ENCODE measurements at places on chromosomes 3 and 15.

GRCh38 chr3:27914199-27914598 lies 192.1 kb upstream of the EOMES start:
- no peak for DNase-seq

DNA sequence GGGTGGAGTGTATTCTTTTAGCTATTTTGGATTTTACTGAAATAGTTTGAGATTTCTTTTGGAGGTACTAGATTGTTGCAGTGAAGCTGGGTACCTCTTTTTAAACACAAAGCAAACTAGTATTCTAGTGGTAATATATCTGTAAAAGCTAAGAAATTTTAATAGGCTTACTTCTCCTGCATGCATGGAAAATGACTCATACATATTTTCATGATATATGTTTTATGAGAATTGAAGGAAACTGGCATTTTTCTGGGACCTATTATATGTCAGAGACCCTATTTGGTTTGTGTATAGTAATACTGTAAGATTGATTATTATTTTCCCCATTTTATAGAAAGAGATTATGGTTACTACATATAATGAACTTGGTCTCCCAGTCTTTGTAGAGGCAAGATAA lies 851.0 kb downstream of the DIPK2A start:
- no peak for DNase-seq

GRCh38 chr15:39747326-39747725 lies 35.3 kb downstream of the FSIP1 start:
- DNase-seq, result no peak

- no peak for DNase-seq
These were observed 415.5 kb upstream of the ARPP21 start for GRCh38 chr3:35223632-35224394.

GRCh38 chr3:117314441-117315150 lies 605.0 kb downstream of the TUSC7 start:
- no peak for DNase-seq

GRCh38 chr3:51802106-51802703 lies 23.2 kb upstream of the IQCF6 start:
- no peak for DNase-seq

GRCh38 chr3:24288496-24289236 lies 206.0 kb downstream of the THRB start:
- DNase-seq, result no peak

- DNase-seq, result no peak
These were observed 42.2 kb upstream of the POU1F1 start for GRCh38 chr3:87318617-87319021.

- DNase-seq, result peak; percentile 77
These were observed 78.2 kb downstream of the DGKG start for GRCh38 chr3:186283651-186284348.

GRCh38 chr3:12593473-12593872 lies 36.6 kb downstream of the MKRN2 start:
- DNase-seq, result no peak

DNA sequence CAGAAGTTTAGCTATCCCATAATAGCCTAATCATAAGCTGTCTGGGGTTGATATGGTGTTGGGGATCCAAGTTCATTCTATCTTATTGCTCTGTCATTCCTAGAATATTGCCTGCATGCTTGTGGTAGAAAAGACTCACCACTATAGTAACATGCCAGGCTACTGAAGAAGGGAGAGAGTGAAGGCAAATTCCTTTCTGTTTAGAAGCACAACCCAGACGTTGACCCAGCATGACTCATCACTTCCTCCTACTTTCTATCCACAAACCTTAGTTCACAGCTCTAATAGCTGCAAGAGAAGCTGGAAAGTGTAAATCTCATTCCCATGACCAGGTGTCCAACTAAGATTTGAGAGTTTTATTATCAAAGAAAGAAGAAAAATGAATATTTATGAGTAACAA lies 57.8 kb upstream of the NMD3 start:
- peak; percentile 63 for DNase-seq

- DNase-seq, result no peak
These were observed 403.1 kb upstream of the TGFBR2 start for GRCh38 chr3:30203301-30203700.

DNA sequence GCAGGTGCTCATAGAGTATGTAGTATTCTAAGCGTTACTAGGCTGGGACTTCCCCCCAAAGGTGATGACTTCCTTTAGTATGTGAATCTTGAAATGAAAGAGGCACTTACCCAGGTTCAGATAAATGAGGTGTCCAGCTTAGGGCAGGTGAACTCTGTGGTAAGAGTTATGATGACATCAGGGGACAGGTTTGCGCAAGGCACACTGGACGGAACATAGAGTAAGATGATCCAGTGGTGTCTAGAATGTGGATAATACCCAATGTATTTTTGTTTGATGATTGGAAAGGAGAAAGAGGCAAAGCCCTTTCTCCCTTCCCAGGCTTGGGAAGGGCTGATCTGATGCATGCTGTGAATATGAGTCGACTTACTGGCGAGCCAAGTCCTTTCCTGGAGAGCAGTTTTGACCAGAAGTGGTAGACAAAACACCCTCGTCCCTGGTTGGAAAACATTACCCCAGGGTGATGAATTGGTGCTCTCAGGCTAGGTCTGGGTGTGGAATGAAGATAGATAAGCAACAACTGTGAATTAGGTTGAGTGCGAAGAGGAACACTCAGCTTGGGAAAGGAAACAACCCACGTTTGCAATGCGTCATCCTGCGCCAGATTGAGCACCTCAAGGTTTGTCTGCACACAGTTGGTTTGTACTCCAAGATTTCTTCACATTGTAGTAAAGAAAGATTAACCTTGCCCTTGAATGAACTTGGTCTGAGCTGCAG lies 124.2 kb downstream of the GHSR start:
- DNase-seq, result no peak

DNA sequence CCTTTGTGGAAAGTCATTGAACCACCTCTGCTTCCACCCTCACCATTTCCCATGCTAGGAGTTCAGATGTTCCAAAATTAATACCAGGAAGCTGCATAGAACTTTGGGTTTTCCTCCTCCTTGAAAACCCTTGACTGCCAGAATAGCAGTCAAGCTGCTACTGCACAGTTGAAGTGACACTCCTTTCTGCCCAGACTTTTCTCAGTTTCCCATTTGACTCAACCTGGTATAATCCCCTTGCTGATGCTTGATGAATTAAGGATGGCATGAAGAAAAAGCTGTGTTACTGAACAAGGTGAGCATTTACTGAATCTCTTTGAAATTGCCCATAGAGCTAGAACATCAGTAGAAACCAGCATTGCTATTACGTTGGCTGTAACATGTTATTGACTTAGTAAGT lies 286.0 kb downstream of the EDEM1 start:
- no peak for DNase-seq

GRCh38 chr3:124256156-124256555 lies 264.2 kb upstream of the ROPN1 start:
- DNase-seq, result no peak

DNA sequence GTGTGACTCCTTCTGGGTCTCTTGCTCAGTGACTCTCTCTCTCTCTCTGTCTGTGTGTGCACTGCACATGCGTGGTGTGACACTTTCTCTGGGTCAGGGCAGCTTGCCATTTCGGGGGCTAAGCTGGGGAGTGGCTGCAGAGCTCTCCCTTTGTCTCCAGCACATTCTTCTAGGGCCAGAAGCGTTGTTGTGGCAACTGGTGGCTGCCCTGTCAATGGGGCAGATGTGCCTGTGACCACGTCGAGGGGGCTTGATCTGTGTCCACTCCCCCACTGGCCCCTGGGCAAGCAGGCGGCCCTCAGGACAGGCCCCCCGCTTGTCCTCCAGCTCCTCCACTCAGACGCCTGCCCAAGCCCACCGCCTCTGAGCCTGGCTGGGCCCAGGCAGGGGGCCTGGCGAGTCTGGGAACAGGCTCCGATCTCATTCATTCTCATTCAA lies 67.8 kb downstream of the WNT7A start:
- DNase-seq, result no peak

DNA sequence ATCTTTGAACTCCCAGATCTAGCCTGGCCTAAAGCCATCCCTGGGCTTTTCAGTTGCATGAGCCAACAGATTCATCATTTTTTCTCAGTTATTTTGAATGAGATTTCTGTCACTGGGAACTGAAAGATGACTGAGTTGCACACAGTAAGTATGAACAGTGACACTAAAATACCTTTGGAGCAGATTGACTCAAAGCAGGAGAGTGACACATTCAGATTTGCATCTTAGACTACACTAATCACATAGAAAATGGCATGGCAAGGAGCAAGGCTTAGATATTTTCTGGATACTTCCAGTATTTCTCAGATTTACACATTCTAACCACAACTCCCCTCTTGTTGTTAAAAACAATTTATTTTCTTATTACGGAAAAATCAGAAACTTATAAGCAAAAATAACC lies 32.8 kb downstream of the SEC62 start:
- no peak for DNase-seq

DNA sequence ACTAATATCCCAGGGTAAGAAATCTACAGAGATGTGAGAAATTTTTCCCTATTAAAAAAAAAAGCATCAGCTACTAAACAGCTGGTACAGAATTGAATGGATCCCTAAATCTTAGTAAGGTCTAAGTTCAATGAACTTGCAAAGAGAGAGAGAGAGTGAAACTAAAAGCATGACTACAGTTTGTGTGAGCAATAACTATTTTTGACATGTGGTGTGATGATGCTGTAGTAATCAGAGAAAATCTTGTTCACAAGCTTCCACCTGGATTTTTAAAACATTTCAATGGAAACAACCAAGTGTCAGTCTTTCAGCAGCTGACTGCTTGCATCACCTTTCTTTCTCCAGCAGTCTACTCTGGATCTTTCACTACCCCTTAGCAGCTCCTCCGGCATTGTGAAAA lies 45.2 kb upstream of the ABI3BP start:
- no peak for DNase-seq

GRCh38 chr3:135325726-135326235 lies 530.7 kb downstream of the EPHB1 start:
- DNase-seq, result no peak

- no peak for DNase-seq
These were observed 2.3 kb upstream of the GFM1 start for GRCh38 chr3:158642005-158642404.

GRCh38 chr3:135081451-135081850 lies 286.4 kb downstream of the EPHB1 start:
- DNase-seq, result no peak

DNA sequence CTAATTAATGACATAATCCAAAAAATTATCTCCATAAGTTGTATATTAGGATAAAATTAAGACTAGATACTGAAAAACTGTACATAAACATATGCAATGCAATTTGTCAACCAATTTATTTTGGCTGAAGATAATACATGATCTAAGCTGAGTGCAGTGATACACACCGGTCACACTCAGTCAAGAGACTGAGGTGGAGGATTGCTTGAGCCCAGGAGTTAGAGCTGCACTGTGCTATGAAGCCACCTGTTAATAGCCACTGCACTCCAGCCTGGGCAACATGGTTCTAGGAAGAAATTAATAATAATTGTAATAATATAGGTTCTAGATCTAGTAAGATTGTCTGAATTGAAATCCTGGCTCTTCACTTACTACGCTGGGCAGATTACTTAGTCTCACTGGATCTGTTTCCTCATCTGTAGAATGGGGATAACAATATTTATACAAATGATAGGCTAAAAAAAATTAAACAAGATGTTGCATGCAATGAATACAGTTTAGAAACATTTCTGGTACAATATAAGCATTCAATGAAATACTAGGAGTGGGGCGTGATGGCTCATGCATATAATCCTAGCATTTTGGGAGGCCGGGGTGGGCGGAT lies 15.8 kb downstream of the SLC4A7 start:
- no peak for DNase-seq

GRCh38 chr15:78507831-78508160 lies 419 bp downstream of the HYKK start:
- DNase-seq, result no peak

DNA sequence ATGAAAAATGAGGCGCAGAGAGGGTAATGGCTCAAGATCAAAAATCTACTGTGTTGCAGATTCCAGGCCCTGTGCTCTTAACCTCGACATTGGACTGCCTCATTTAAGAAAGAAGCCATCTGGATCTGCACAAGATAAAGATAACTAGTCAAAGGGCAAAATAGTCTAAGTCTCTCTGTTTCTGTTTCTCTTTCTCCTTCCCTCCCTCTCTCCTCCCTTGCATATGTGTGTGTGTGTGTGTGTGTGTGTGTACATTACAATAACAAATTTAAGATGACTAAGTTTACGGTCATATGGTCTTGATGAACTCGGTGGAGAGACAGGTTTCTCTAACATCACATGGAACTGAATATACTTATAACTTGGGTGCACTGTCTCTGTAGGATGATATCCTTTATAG lies 69.2 kb downstream of the MEIS2 start:
- no peak for DNase-seq

GRCh38 chr3:124653071-124653796 lies 77.0 kb upstream of the UMPS start:
- DNase-seq, result no peak

DNA sequence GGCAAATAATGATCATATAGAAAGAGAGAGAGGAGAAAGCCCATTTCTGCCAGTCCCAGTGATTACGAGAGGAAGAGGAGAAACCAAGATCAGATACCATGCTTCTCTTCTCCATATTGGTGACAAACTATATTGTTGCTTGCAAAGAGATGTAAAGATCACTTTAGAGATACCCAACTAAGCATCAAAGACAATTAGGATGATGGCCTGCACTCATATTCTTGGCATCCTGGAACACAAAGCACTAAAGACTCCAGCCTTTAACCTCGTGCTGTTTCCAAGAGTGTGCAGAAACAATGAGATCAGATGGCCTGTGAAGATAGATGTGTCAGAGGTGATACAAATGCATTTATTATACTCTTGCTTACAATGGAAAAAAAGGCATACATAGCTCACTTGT lies 170.7 kb upstream of the TP63 start:
- DNase-seq, result no peak

GRCh38 chr3:188197388-188197847 lies 43.5 kb downstream of the LPP start:
- DNase-seq, result no peak

GRCh38 chr3:165070682-165071081 lies 7.6 kb downstream of the SI start:
- DNase-seq, result no peak

DNA sequence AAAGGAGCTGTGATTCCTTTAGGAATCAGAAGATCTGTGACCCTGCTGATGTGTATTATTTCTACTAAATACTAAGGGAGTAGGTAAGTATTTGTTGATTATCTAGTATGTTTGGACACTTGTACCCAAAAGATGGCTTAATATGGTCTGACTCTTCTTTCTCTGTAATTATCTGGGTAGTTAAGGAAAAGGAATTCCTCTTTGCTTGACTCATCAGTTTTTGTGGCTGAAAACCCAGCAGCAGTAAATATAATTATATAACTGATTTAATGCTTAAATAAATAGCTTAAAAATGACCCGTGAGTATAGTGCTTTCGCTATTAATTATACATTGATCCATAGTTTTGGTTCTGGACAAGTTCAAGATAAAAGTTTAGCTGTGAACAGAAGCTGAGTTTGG lies 155.8 kb downstream of the LRTM1 start:
- DNase-seq, result no peak

GRCh38 chr3:10320320-10320677 lies 613 bp downstream of the SEC13 start:
- no peak for DNase-seq

- DNase-seq, result no peak
These were observed 1.2 kb upstream of the DAZL start for GRCh38 chr3:16606398-16606797.

GRCh38 chr15:97972366-97972765 lies 11.9 kb downstream of the ARRDC4 start:
- no peak for DNase-seq

- DNase-seq, result peak; percentile 85
These were observed 124.1 kb downstream of the GADL1 start for GRCh38 chr3:30770387-30770786.

- no peak for DNase-seq
These were observed 70.1 kb downstream of the SMAD3 start for GRCh38 chr15:67135494-67135893.
